ENCODE measurements at places on chromosomes 3 and 15.
A peak's percentile ranks its signal among the peaks of the same experiment; 100 is the strongest.

DNA sequence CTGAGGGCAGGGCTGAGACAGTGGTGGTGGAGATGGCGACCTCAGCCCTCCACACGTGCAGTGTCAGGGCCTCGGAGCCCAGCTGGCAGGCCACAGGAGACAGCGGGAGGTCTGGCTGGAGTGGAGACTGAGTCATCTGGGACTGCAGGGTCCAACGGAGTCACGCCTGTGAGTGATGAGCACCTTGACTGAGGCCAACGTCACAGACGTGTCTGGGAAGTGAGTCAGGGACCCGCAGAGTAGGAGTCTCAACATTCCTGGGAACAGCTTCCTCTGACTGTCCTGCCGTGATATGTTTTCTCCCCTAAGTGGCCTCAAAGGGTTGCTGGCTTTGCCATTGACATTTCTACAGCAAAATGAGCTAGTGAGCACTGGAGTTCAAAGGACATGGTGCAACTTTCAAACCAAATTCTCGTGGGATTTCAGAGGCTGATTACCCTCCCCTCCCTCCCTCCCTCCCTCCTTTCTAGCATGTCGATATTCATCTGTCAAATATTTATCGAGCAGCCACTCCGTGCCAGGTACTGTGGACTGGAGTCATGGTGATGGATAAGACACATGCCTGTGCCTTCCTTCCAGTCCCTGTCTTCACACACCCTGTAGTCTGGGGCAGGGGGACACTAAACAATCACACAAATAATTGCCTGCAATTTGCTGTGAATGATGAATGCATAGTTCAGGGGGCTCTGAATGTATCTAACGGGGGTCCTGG lies 53.3 kb upstream of the AMOTL2 start:
- no peak for DNase-seq

GRCh38 chr3:78855190-78855589 lies 912.6 kb downstream of the ROBO1 start:
- DNase-seq = no peak

GRCh38 chr3:165523801-165524200 lies 313.4 kb downstream of the BCHE start:
- no peak for DNase-seq

DNA sequence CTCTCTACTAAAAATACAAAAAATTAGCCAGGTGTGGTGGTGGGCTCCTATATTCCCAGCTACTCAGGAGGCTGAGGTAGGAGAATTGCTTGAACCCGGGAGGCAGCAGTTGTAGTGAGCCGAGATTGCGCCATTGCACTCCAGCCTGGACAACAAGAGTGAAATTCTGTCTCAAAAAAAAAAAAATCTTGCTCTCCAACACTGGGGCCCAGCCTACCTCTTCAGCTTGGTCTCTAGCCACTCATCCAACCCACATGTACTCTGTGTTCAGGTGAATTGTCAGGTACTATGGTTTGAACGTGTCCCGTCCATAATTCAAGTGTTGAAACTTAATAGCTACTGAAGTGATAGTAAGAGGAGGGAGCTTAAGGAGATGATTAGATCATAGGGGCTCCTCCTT lies 22.4 kb upstream of the RAB7A start:
- DNase-seq = no peak

DNA sequence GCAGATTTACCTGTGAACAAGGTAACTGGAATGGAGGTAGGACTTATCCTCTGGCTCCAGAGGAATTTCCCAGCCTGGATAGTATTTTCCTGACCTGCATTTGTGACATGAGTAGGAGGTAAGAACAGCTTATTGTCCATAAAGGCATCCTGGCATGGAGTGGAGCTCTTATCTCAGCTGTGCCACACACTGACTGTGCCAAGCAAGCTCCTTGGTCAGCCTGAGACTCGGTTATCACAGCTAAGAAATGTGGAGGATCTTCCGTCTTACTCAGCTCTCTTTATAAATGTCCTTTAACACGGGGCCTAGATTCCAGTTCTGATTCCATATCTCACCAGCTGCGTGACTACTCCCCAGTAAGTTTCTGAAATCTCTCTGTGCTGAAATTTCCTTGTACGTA lies 38.9 kb downstream of the SLCO3A1 start:
- no peak for DNase-seq

GRCh38 chr3:15498431-15499214 lies 22.9 kb downstream of the COLQ start:
- no peak for DNase-seq

DNA sequence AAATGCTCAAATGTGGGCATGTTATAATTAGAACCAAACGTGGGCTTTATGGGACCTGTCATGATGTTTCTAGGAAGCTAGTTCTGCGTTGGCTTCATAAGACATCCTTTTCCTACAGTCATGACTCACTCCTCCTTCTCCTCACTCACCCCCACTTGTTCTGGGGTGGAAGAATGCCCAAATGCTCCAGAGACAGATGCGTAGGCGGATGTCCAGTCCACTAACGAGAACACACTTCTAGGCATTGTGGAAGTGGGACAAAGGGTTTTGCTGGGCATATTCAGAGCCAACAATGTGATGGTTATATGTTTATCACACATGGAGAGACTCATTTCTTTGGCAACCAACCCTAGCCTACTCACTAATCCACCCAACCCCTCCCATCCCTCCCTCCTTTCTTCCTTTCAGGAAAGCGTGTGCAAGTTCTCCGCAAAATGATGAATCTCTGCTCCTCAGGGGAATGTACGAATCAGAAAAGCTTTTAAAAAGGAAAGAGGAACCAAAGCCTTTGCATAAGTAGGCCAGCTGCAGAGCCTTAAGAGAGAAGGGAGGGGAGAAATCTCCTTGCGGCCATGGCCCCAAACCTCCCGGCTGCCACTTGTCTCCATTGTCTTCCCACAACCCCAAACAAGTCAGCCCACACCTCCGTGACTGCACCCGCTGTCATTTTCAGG lies 123.0 kb upstream of the SPRED1 start:
- DNase-seq = no peak

- DNase-seq = no peak
Measured at GRCh38 chr3:144187531-144188210, 216.0 kb downstream of the DIPK2A start.

GRCh38 chr3:126417981-126418530 lies 23.3 kb downstream of the CFAP100 start:
- no peak for DNase-seq

GRCh38 chr3:15952543-15953175 lies 154.9 kb upstream of the ANKRD28 start:
- DNase-seq = no peak

DNA sequence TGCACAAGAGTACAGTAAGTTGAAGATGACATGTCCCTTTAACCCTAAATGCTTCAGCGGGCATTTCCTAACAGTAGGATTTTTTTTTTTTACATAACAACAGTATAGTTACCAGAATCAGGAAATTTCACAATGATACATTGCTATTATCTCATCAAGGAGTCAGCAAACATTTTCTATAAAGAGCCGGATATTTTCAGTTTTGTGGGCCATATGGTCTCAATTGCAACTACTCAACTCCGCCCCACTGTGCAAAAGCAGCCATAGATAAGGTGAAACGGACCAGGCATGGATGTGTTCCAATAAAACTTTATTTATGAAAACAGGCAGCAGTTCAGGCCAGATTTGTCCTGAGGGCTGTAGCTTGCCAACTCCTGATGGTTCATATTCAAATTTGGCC lies 130.6 kb downstream of the SMAD6 start:
- no peak for DNase-seq

DNA sequence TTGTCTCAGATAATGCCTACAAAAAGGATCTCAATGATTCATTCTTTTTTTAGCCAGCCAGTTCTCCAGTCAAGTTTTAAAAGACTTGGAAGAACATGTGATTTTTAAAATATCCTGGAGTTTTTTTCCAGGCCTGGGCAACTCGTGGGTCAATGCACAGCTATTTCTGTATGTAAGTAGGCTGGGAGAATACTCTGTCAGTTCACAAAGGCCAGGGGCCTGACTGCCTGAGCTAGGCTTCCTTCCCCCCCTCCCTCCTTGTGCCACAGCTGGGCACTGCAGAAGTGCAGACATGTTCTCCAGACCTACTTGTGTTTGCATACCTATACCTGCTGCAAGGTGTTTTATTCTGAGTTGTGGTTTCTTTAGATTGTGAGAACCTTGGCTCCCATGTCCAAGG lies 43.7 kb downstream of the CTDSPL start:
- no peak for DNase-seq

GRCh38 chr15:90230071-90230494 lies 3.7 kb downstream of the CIB1 start:
- no peak for DNase-seq

GRCh38 chr3:23994244-23994569 lies 49.1 kb downstream of the NR1D2 start:
- DNase-seq = no peak

DNA sequence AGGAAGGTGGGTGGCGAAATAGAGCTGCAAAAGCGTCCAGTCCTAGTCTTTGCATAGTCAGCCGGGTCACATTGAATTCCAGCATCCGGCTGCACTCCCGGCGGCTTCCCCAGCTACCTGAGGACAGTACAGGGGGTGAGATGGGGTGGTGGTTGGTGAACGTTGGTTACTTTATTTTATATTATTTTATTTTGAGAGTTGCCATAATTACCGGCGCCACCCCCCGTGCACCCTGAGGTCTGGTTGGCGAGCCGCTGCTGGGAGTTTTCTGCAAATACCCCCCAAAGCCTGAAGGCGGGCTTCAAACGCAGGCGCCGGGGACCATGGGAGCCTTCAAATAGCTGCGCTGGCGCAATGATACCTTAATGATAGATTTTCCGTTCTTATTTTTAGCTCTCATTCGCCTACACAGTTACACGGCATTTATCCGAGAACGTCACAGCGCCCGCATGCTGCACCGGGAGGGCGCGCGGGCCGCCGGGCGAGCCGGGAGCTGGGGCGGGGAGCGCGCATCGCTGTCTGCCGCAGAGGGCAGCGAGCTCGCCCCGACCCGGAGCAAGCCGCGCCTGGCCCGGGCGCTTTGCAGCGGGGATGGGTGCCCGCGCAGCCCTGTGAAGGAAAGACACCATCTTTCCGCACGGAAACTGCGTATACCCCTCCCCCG lies 756 bp upstream of the RASGRF1 start:
- no peak for DNase-seq

DNA sequence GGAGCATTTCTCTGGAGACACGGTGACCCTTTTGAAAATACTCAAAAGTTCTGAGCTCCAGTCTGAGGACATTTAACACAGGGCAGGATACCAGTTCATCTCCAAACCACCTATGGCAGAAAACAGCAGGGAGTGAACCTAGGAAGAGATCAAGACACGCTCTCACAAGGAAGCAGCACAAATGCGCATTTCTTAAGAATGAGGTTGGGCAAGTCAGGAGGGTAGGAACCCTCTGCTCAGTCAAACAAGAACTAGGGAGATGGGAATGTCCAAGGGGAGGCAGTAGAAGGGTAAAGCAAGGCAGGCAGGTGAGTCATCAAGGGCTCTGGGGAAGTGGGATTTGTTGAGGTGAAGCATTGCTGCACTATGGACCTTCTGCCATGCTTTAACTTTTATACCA lies 60.3 kb upstream of the PSMD6 start:
- no peak for DNase-seq

GRCh38 chr3:44098656-44099415 lies 142.8 kb upstream of the TOPAZ1 start:
- DNase-seq = no peak

DNA sequence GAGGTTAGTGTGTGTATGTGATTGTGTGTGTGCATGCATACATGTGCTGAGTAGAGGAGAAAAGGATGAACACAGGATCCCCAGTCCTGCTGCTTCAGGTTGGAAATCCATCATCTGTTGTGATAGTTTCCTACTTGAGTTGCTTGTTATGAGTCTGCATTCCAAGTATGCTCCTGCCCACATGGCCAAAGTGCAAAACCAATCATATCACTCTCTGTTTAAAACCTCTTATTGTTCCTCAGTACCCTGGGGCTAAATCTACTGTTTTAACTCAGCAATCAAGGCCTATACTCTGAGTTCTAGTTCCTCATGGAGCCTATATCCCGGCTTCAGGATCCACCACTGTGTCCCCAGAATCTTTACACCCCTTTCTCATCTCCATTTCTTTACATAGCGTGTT lies 139.9 kb upstream of the TLE3 start:
- no peak for DNase-seq

GRCh38 chr3:70620956-70621355 lies 308.5 kb upstream of the MDFIC2 start:
- DNase-seq = no peak

DNA sequence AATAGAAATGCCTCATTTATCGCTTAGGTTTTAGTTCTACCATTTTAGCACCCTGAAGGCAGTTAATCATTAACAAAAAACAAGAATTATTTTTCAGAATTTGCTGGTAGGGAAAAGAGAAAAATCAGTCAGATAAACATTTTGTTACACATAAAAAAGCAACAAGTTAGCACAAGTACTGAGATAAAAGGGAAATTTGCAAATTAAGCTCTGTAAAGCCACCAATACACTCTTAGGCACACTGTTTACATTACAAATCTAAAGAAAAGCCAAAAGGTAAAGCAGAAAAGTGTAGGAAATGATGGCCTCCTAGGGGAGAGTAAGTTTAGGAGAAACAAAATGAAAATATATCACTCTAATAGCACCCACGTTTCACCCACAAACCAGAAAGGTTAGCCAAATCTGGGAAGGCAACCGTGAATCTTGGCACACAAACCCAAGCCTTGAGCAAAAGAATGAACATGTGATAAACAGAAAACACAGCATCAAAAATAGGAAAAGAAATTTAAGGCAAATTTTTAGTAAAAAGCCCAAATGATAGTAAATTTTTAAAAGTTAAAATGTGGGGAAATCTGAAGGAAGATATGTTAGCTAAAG lies 1.6 kb upstream of the SATB1 start:
- DNase-seq = no peak

GRCh38 chr3:177337541-177338331 lies 140.5 kb upstream of the TBL1XR1 start:
- DNase-seq = peak; percentile 55

DNA sequence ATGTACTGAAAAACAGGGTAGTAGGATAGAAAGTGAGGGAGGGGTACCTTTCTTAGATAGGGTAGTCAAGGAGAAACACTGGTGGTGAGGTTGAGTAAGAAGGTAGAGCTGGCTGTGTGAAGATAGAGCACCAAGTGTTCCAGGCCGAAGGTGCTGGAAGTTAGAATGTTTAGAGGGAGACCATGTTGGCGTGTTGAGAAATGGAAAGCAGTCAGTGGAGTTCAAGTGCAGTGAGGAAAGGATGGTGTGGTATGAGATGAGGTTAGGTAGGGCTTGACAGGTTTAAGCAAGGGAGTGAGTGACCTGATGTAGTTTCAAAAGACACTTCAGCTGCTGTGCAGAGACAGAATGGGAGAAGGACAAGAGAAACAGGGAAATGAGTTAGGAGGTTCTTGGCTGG lies 54.2 kb upstream of the CHST2 start:
- no peak for DNase-seq

- DNase-seq = no peak
Measured at GRCh38 chr3:113110267-113110666, 101.1 kb upstream of the BOC start.
